ENCODE measurements at places on chromosomes 5 and 9. TPM values are rescaled to one million over a fixed set of nuclear protein-coding genes. Genes with fewer than 3 reads are reported as not detected.

NMUR2 gene
- not detected for total RNA-seq

BTNL8 gene
- total RNA-seq: 1.2 TPM

SPATA31D4 gene
- not detected for total RNA-seq

TYRP1 gene
- not detected for total RNA-seq

PCDHA4 gene
- total RNA-seq: not detected

ORM1 gene
- not detected for total RNA-seq

NFIB gene
- total RNA-seq: not detected

DNA sequence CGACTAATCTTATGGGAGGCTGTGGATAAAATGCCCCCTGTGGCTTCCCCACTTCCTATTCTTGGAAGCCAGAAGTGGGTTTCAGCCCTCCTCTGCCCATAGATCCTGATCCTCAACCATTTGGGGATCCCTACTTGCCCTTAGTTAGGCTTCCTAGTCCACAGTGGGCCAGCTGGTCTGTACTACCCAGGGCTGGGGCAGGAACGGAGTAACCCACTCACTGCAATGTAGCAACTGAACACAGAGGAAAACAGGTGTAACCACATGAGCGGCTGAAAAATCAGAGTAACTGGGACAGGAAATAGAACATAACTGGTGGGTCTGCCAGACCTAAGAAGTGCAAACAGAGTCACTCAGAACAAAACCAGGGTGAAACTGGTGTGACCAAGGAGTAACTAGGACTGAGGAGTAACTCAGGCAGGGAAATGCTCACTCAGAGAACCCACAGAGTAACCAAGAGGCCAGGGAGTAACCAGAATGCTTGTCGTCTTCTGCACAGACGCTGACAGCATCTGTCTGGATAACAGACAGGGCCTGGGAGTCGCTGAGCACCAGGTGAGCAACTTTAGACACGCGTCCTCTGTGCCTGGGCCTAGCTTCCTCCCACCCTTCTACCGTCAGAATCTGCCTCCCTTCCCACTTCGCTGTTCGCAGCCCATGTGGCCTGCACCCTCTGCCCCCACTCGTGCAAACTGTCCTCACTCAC lies 1.0 kb downstream of the AQP3 start:
- DNase-seq: peak; percentile 75

DNA sequence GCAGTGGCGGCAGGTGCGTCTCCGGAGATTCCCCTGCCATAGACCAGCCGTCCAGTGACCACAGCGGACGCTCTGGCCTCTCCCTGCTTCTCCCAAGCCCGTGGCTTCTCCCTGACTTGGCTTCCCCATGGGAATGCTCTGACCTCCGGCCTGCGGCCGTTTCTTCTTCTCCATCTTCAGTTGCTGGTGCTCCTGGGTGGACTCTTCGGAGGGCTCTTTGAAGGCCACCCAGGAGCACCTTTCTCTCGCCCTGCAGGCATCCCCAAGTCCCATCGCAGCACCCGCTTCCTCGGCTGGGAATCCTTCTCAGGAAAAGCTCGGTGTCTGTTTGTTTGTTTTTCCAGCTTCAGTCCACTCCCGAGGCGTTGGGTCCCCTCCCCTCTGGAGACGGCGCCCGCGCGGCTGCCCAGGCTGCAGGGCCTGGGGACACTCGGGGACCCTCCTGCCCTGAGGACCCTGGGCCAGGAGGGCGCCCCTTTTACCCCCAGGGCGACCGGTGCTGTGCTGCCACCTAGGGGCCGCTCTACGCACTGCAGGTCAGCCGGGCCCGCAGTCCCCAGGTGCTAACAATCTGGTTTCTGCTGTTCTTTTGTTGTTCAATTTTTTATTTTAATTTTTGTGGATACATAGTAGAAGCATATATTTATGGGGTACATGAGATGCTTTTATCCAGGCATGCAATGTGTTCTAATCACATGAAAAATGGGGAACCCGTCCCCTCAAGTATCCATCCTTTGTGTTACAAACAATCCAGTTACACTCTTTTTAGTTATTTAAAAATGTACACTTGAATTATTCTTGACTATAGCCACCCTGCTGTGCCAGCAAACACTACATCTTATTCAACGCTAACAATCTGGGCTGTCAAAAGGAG lies 197.9 kb upstream of the ADAMTS16 start:
- peak; percentile 7 for DNase-seq

- no peak for DNase-seq
Measured at GRCh38 chr5:39194466-39195136, 24.8 kb downstream of the FYB1 start.

GRCh38 chr5:3359642-3360041 lies 236.0 kb upstream of the IRX1 start:
- no peak for DNase-seq

DNA sequence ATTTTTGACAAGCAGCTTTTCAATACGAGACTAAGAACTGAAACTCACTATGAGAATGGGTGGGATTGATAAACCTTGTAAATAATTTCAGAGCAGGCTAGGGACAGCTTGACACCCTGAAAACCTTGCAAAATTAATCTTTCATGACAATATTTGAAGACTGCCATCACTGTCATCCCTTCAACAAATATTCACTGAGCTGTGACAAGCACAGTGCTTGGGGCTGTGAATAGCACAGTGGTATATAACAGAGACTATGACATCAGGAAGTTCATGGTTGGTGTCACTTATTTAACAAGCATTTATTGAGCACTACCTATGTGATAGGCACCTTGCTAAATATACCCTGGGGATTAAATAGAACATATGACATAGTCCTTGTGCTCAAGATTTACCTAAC lies 741.0 kb upstream of the RIOK2 start:
- no peak for DNase-seq

DNA sequence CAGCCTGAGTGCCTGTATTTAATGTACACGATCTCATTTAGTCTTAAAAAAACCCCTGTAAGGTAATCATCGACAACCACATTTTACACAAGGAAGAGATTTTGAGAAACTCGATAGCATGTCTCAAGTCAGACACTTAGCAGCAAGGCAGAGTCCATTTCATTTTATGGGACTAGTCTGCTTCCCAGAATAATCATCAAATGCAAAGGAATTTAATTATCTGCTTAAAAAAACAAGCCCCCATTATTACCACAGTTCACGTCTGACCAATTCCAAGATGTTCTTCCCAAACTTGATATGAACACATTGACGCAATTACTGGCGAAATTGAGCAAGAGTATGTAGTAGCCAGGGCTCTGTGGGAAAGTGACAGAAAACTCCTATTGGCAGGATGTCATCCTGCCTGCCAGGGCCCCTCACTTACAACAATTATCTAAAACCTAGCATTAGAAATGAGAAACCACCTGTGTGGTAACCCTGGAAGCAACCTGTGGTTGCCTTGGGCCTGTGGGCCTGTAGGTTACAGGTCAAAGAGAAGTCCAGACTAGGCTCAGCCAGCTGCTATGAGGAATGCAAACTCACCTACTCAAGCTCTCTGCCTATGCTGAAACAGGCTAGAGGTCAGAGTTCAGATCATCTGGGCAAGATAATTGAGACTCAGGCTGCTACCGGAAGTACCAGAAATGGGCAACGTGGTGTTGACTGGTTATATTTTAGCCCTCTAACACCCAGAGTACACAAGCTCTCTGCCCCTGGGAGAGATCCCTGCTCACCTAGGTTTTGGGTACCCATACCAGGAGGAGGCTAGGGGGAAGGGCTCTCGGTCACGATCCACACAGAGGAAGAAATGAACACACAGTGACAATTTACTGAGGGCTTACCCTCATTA lies 1.6 kb downstream of the B4GALT1 start:
- DNase-seq: peak; percentile 46

DNA sequence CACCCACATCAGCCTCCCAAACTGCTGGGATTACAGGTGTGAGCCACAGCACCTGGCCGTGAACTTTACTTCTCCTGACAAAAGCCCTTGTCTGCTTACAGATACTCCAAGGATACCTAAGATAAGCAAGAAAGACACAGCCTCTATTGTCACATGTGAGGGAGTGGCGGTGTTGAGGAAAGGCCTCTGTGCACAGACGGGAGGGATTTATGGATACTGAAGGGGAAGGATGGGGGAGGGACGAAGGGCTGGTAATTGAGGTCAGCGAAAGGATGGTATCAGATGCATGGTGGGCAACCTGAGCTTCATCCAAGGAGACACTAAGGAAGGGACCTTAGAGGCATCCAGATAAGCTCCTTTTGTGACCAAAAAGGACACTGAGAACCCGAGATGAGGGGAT lies 66.7 kb upstream of the CKMT2 start:
- DNase-seq: no peak

DNA sequence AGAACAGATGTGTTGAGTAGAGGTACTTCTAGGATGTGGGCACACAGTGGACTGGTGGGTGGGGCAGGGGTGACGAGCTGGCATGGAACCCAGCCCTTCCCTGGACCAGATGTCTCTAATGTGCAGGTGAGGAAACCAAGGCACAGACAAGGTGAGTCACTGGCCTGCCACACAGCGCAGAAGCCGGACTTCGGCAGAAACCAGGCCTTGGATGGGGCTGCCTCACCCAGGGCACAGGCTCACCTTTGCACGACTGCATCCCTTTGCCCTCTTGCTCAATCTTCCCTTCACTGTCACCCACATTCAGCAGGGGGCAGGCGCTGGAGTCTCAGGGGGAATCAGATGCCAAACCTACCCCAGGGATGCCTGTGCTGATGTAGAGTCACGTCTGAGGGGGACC lies 65.4 kb upstream of the LMX1B start:
- DNase-seq: no peak

DNA sequence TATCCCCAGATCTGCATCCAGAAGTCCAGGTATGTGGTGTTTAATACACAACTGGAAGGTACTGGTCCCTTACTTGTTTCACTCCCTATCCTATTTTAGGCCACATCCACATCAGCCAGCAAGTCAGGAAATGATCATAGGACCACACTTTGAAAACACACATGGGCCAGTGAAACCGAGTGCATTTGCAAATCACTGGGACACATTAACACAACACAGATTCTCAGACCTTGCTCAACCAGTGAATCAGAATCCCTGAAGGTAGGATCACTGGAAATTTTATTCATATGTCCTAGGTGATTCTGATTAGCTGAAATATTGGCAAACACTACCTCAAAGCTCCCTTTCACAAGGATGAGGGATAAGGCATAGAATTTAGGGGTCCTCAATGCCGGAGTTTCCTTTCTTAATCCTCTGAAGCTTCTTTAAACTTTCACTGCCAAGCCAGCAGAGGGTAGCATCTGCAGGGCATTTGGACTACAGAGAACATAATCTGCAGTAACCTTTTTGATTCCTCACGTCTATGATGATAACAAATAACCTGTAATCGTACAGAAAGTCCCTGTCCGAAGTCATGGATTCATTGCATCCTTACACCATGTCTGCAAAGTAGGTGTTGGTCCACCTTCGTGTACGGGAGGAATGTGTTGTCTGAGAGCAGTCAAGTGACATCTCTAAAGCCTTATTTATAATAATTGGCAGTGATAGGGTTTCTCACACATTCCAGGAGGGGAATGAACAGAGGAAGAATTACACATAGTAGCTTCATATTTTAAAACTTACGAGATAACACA lies 11.0 kb upstream of the ABLIM3 start:
- no peak for DNase-seq

DNA sequence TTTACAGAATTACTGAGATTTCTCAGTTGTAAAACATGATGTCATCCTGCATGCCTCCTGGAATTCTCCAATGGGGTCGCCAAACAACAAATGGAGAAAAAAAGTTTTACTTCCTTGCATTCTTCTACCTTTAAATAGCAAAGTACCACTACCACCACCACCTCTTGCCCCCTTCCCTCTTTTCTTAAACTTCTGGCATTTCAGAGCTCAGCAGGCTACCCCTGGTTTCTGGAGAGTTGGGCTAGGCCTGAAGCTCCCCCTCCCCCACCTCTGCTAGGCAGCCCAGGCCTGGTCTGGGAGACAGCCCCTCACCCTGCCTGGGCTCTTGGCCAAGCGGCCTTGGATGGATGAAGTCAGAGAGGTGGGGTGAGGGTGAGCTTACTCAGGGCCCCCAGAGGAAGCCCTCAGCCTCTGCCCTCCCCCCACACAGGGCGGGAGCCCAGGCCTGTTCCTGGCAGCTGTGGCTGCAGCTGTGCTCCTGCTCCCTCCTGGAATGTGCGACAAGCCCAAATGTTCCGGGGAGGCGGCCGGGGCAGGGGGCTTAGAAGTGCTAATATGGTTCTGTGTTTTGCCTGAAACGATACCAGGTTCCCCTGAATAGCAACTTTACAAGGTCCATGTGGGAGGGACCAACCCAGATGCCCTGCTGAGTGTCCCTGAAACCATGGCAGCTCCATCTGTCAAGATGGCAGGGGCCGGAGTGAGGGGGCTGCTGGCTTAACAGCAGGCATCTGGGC lies 6.0 kb upstream of the CCIN start:
- DNase-seq: no peak

- no peak for DNase-seq
Measured at GRCh38 chr5:102959055-102959454, 160.9 kb downstream of the GIN1 start.

DNA sequence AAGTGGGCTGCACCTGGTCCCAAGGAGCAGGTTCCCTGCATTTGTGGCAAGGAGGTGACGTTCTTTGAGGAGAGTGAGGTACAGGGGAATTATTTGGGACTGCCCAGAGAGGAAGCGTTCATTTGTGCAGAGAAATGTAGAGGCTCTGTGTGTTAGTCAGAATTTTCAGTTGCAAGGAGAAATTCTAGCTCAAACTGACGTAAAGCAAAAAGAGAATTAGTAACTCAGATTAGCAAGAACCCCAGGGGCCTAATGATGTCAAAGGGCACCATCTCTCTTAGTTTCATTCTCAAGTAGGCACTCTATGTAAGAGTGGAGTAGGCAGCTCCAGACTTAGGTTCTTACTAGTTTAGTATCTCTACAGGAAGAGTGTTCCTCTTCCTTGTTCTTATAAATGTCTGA lies 2.4 kb upstream of the TXN start:
- DNase-seq: peak; percentile 26

DNA sequence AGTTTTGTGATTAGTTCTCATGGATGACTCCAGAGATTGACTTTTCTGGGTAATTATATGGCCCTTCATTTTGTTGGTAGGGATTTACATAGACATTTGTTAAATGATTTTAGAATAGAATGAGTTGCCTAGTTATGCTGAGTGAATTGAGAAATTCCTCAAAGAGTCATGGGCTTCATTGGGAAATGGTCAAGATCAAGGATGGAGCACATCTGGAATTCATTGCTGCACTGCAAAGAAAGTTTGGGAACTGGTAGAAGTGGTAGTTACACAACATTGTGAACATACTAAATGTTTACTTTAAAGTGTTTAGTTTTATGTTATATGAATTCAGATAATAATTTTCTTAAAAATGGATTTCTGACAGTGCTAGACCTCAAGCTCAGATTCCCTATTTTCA lies 46.5 kb downstream of the PIP5K1B start:
- DNase-seq: no peak

DNA sequence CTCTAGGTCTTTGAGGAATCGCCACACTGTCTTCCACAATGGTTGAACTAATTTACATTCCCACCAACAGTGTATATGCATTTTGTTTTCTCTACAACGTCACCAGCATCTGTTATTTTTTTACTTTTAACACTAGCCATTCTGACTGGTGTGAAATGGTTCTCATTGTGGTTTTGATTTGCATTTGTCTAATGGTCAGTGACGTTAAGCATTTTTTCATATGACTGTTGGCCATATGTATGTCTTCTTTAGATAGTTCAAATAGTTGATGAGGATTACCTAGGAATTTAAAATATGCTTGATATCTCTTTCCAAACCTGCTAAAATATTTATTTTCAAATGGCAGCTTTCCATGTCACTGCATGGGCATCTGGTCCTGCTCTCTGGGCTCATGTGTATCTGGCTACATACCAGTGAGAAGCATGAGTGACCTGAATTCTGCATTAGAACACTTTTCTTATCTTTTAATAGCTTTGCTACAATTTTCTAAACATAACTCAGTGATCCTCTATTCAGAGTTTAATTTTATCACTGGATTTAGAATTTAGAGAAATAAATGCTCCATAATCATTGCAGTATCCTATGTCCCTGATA lies 95.8 kb upstream of the ADAMTS16 start:
- no peak for DNase-seq

GRCh38 chr9:127927201-127927987 lies 3.2 kb downstream of the PIP5KL1 start:
- DNase-seq: peak; percentile 61
